NCI-H1417 (cell line): ENCODE measurements at places on chromosomes 3 and 15.

- peak; percentile 71 for DNase-seq
These were observed 185.1 kb upstream of the SNTN start for GRCh38 chr3:63467392-63467791.

- no peak for DNase-seq
These were observed 330.8 kb downstream of the TIGIT start for GRCh38 chr3:114624571-114625181.

- DNase-seq: no peak
These were observed 122.6 kb downstream of the SATB1 start for GRCh38 chr3:18302517-18302916.

DNA sequence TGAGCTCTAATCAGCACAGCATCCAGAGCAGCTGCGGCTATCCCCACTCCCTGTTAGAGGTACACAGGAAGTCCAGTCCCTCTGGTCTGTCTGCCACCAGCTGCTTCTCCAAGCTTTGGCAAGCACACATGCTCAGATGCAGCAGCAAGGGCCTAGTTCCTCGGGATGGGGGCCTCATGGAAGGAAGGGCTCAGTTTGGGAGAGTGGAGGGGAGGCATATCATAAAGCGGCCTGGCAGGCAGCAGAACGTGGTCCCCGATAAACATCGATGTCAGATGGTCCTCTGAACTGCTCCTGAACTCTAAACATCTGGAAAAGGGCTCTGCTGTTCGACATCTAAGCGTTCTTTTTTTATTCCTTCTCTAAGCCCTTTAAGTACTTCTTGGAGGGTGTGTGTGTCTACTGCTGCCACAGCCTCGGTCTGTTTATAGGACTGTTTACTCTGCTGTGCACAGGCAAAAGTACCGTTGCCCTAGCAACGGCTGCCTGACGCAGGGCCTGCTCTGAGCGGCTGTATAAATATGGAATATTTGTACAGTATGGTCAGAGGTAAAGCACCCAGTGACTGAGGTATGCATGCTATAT lies 74.6 kb downstream of the PRICKLE2 start:
- peak; percentile 65 for DNase-seq

GRCh38 chr3:160598865-160599264 lies 33.5 kb upstream of the KPNA4 start:
- no peak for DNase-seq

GRCh38 chr15:82045179-82045891 lies 483 bp downstream of the MEX3B start:
- DNase-seq: peak; percentile 91

DNA sequence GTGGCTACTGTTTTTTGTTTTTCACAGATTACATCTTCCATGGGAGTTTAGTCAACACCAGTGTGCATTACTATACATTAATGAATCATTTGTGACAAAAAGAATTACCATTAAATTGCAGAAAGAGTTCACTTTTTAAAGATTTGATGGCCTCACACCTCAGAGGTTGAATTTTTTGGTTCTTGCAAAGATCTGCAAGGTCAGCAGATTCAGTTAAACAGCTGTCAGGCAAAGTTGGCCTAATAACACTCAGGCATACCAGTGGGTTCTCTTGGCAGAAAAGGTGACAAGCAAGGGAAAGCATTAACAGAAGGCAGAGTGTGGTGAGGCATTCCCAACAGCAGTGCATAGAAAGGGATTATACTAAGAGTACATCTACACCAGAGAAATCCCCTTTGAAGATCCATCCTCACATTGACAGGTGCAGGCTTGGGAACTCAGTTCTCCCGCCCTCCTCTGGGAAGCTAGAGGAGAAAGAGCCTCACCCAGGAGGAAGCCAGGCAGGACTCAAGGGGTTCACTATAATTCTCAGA lies 24.3 kb upstream of the PTX3 start:
- no peak for DNase-seq

DNA sequence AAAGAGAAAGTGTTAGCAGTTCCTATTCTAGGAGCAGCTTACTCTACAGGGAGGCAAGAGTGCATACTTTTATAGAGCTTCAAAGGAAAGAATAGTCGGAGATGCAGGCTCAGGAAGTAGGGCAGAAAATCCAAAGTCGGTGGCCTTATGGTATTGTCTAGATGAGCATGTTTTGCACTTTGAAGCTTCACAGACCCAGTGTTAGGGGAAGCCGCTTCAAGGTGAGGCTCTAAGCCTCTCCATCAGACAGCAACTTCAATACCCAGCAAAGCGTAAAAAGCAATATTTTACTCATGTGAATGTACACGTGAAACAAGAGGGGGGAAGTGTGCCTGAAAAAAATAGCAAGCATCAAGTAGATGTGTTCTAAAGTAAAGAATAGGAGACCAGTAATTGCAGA lies 125.6 kb upstream of the RASGRP1 start:
- peak; percentile 72 for DNase-seq

- DNase-seq: no peak
These were observed 24.8 kb downstream of the EFCC1 start for GRCh38 chr3:129025691-129026435.

- DNase-seq: no peak
These were observed 32.1 kb upstream of the RPS17 start for GRCh38 chr15:82572311-82572710.

- DNase-seq: no peak
These were observed 291.7 kb upstream of the NR2E3 start for GRCh38 chr15:71518661-71519060.

- no peak for DNase-seq
These were observed 212.9 kb upstream of the CMC1 start for GRCh38 chr3:28028554-28028953.

DNA sequence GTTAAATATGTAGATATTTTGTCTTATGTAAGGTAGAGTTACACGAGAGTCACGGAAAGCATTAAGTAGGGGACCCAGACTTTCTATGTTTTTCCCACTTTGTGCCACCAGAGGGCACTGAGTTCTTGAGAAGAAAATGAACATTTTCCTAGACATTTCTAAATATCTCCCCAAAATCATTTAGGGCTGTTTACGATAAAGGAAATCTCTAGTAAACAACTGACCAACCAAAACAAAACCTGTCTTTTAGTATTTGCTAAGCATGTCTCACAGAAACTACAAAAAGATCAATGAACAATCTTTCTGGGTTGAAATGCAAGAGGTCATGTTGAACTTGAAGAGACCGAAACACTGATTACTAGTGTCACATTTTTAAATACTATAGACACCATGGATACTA lies 16.1 kb downstream of the POU1F1 start:
- DNase-seq: peak; percentile 69

DNA sequence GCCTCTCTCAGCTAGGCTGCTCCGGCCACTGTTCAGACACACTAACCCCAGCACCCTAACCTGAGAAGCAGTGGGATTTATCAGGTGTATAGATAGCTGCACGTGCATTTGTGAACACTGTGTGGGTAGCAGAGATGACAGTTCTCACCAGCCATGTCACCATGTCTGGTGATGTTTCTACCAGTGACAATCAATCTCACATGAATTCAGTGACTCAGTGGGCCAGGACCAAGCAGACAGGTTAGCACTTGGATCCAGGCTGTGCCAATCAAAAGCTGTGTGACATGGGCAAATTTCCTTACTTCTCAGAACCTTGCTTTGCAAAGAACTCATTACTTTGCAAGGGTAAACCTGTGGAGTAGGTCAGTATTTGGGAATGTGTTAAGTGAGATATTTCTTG lies 65.3 kb upstream of the GATM start:
- DNase-seq: no peak

DNA sequence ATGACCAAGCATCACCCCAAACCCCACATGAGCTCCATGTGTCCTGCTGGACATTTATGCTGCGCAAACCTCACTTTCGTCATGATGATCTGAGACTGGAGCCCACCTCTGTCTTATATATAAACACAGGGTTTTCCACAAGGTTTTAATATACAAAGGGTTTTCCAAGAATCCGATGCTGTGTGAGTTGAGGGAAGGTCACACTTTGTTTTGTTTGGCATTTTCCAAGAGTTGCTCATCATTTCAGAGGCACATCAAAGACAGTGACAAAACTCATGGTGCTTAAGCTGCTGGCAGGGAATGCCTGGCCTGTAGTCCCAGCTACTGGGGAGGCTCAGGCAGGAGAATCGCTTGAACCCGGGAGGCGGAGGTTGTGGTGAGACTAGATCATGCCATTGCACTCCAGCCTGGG lies 20.0 kb downstream of the EFCC1 start:
- DNase-seq: no peak

GRCh38 chr3:49791571-49791970 lies 5.2 kb upstream of the IP6K1 start:
- DNase-seq: no peak

GRCh38 chr15:101293122-101293521 lies 1.9 kb downstream of the SNRPA1 start:
- peak; percentile 37 for DNase-seq

DNA sequence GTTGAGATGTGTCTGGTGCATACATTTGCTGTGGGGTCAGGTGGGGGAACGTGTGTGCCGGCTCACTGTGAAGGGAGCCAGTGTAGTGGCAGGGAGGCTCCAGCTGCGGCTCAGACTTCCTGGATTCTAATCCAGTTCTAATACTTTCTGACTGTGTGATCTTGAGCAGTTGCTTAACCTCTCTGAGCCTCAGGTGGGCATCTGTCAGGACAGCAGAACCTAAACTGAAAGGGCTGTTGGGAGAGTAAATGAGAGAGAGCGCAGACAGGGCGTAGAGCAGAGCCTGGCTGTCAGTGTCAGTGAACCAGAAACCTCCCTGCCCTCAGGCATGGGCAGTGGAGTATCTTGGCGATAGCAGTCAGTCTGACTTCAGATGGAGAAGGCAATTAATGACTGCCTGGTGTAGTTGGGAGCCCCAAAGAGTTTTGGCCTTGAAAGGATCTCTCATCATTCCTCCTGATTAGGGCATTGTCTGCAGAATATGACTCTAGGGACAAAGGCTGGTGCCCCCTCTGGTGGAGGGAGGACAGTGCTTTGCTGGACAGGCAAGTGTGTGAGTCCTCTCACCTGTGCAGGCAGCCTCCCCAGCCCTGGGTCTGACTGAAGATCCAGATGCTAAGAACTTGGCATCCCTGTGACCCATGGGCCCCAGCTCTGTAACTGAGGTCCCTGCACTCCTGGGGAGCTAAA lies 9.6 kb downstream of the KBTBD13 start:
- no peak for DNase-seq

- DNase-seq: peak; percentile 85
These were observed at the start of gene LRRN1 for GRCh38 chr3:3799173-3800079. TSS of gene LRRN1 (plus strand) at chr3:3799431. CDS start at chr3:3844642, 45,211 bp downstream.

GRCh38 chr15:33067456-33067855 lies 127.1 kb downstream of the FMN1 start:
- DNase-seq: no peak

- no peak for DNase-seq
These were observed 85.9 kb downstream of the FEZF2 start for GRCh38 chr3:62287392-62287927.

- no peak for DNase-seq
These were observed 12.8 kb downstream of the IL17RB start for GRCh38 chr3:53859178-53859577.

GRCh38 chr3:115217678-115218451 lies 70.8 kb upstream of the ZBTB20 start:
- DNase-seq: peak; percentile 91

DNA sequence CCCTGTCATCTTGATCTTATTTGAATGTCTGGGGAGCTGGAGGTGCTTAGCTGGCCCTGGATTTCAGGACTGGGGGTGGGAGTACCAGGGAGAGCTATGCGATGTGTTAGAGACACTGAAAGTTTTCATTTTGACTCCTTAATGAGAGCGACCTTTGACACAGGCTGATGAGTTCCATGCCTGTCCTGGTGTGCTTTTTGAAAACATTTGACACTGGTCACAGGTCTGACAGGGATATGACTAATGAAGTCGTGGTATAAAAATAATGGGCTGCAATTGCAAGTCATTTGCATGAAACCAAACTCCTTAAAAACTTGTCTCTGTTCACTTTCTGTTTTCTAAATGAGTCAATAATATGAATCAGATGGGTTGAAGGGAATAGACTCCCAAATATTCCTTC lies 81.9 kb downstream of the MECOM start:
- DNase-seq: no peak

DNA sequence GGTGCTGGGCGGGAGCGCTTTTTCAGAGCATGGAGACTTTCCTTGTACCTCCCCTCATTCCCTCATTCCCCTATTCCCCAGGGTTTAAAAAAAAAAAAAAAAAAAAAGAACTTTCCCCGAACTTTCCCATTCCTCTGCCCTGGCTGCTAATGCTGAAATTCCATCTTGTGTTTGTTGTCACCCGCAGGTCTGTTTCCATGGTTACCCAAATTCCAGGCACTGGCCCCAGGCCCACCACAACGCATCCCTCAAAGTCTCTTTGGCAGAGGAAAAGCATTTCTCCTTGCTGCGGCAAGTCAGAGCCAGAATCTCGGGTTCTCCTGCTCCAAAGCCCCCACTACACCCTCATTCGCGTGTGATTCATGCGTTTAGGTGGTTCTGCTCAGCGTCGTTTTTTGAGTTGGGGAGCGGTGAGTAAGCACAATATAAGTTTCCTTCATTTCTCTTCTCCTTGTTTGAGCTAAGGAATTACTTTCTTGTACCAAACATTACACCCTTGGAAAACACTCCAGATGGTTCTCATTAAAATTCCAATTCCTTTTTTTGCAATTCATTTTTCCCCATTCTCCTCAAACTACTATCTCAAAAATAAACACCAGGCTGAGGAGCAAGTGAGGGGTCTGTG lies 21.6 kb downstream of the ANAPC13 start:
- DNase-seq: no peak

GRCh38 chr15:57418635-57419034 lies 42.3 kb downstream of the CGNL1 start:
- DNase-seq: no peak

- DNase-seq: peak; percentile 23
These were observed 175.8 kb downstream of the FOXB1 start for GRCh38 chr15:60179786-60180391.

DNA sequence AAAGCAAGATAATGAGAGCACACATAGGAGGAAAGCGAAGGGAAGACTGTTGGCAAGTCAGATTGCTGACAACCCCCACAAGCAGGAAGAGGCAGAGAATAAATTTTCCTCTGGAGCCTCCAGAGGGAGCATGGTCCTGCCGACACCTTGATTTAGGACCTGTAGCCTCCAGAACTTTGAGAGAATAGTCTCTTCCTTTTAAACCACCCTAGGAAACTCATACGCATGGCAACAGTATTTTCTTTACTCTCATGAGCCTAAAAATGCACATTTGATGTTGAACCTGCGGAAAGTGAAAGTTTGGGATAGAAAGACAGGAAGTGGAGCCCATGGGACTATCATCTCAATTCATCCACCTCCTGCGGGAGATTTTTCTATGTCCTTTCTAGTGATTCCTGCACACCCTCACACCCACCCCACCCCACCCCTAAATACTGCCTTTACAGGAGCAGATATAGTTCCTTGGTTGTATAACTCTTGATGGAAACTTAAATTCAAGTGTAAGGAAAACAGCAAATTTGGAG lies 116.7 kb upstream of the LPP start:
- DNase-seq: peak; percentile 2

- no peak for DNase-seq
These were observed 533.3 kb downstream of the NSUN3 start for GRCh38 chr3:94596141-94596540.
